ENCODE measurements at places on chromosomes 2 and 18. TPM values are rescaled to one million over a fixed set of nuclear protein-coding genes. Genes with fewer than 3 reads are reported as not detected.
A peak's percentile ranks its signal among the peaks of the same experiment; 100 is the strongest.

GRCh38 chr18:56748698-56749268 lies 97.6 kb downstream of the WDR7 start:
- DNase-seq, result peak; percentile 57

DNA sequence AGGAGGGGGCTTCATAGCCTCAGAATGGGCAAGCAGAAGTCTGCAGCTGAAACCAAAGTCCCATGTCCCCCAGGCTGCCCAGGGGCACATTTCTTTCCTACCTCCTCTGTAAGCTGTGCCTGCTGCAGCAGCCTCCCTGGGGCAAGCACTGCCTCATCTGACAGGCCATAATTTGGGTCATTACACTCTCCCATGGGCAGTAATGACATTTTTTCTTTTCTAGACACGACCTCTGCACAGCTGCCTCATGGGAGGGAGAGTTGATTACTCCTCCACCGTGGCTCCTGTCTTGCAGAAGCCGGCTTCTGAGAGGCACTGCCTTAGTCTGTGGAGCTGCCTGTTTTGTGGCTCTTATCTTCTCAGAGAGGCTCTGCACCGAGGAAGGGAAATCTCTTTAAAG lies 268.9 kb downstream of the TDRD15 start:
- no peak for DNase-seq

DNA sequence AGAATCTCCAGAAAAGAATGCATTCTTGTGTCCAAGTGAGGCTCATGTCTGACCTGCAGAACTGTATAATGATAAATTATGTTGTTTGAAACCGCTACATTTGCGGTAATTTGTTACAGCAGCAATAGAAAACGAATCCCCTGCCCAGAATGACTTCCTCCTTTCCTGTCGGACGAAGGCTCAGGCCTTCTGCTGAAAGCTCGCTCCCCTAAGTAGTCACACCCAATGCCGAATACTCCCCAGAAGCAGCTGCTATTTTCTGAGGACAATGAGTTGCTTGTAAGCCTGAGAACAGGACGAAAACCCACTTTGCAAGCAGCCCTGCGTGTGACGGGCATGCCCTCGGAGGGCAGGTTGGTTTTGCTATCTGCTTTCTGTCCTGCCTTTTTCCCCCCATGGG lies 27.7 kb upstream of the PTPN4 start:
- no peak for DNase-seq

GRCh38 chr2:159148901-159149300 lies 137.6 kb downstream of the WDSUB1 start:
- no peak for DNase-seq

- no peak for DNase-seq
These were observed 485.4 kb downstream of the TNS1 start for GRCh38 chr2:217517402-217517801.

The CDKL4 gene
- 3.5 TPM for total RNA-seq

DNA sequence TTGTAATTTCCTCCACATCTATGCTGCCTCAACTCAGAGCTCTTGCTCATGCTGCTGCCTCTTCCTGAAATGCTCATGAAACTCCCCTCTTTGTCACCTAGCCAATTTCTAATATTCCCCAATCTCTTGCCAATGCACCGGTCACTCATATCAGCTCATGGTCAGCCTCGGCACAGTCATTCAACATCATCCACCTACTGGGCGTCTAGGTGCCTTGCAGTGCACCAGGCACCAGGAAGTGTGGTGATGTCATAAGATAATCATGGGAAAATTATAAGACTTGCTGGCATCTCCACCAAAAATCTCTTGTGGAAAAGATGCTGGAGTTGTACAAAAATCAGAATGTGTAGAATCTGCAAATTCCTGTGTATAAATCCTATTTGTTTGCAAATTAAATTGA lies 52.6 kb upstream of the RAB27B start:
- peak; percentile 88 for DNase-seq

The CYRIA gene
- 1.8 TPM for total RNA-seq

DNA sequence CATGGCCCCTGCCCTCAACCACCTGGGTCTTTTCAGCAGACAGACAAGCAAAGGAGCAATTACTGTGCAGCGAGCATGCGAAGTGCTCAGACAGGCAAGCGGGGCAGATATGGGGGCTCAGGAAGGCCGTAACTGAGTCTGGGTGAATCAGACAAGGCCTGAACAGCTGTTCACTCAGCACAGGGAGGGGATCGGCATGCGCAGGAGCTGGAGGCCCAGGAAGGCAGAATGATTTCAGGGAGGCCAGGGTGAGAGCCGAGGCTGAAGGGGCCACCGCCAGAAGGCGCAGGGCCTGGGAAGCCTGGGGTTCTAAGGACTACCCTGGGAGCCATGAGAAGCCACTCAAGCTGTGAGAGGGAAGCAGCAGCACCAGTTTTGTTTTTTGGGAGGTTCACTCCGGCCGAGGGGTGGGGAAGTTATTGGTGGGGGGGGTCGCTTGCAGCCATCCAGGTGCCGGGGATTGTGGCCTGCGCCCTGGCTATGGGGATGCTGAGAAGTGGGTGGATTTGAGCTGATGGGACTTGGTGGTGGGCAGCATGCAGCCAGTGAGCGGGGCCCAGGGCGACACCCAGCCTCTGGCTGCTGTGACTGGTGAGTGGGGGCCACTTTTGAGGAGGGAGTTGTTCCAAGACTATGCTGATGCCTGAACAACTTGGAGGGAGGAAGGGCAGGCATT lies 132.2 kb downstream of the TSN start:
- DNase-seq, result no peak

The TNFRSF11A gene
- total RNA-seq, result under 0.01 TPM

DNA sequence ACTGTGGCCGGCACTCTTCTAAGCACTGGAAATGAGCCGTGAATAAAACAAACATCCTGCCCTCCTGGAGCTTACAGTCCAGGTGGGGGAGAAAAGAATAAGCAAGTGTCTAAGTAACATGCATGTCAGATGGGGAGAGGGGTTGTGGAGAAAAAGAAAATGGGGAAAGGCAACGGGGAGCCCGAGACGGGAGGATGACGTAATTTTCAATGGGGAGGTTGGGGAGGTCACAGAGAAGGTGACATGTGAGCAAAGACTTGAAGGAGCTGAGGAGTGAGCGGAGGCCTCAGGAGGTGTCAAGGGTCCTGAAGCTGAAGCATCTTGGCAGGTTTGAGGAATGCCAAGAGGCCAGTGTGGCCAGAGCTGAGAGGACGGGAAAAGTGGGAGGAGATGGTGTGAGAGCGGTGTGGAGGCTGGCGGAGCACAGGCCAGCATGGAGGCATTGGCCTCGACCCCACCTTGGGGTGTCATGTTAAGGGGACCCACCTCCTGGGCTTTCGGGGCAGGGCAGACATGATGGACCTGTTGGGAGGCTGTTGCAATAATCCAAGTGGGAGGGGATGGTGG lies 15.0 kb upstream of the NTSR2 start:
- no peak for DNase-seq

- peak; percentile 63 for DNase-seq
These were observed 38.1 kb downstream of the EMX1 start for GRCh38 chr2:72955228-72956049.

DNA sequence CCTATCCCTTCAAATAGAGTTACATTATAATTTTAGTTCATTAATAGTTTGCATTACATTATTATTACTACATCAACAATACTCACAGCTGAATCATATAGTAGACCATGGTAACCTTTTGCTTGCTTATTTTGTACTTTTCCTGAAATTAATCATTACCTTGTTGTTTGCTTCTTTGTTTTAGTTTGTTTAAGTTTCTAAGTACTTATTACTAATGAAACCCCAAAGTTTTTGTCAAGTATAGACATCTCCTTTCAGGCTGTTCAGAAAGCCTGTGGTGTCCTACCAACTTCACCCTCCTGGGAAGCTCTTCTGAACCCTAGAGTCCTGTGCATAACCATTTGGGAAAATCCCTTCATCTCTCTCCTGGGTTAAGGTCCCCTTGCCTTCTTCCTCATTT lies 43.5 kb upstream of the LAPTM4A start:
- DNase-seq, result no peak

- DNase-seq, result no peak
These were observed 449.5 kb upstream of the HNRNPA3 start for GRCh38 chr2:176763130-176763529.

- DNase-seq, result no peak
These were observed 29.4 kb downstream of the THADA start for GRCh38 chr2:43566461-43566729.

DNA sequence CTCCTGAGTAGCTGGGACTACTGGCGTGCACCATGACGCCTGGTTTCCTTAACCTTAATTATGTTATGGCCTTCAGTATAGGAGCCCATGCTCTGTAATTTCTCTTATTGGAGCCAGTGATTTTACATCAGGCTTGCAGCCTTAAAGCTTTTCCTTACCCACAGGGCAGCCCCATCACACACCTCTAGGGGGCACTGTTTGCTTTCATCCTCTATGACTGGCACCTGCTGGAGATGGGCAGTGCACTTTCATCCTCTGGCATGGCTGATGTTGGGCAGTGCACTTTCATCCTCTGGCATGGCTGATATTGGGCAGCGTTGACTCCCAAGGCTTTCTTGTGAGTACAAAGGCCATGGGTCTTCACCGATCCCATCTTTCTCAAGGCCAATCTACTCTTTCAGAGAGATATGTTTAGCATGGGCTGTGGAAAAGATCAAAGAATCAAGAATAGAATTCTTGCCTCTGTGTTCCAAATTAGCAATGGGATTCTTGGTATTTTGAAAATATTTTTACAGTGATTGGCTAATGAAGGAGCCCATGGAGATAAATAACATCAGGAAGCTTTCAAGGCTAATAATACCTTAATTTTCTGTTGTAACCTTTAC lies 80.7 kb upstream of the MEX3C start:
- DNase-seq, result no peak

GRCh38 chr2:232088771-232089170 lies 127.3 kb downstream of the DIS3L2 start:
- peak; percentile 23 for DNase-seq

DNA sequence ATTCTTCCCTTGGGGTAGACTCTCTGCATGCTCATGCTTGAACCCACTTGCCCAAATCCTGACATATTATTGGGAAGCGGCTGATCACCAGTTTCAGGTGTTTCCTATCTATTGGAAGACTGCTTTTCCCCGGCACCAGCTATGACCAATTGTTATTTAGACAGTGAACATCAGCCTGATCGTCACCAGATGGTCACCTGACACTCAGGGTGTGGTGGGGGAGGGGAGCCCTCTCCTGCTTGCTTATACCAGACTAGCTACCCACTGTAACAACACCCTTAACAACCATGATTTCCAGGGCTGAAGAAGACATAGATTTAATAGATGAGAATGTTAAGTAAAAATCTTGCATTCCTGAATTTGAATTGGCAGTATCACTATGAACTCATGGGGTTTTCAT lies 44.3 kb downstream of the RBM43 start:
- DNase-seq, result no peak

- DNase-seq, result no peak
These were observed 17.3 kb downstream of the TWIST2 start for GRCh38 chr2:238865015-238865719.

DNA sequence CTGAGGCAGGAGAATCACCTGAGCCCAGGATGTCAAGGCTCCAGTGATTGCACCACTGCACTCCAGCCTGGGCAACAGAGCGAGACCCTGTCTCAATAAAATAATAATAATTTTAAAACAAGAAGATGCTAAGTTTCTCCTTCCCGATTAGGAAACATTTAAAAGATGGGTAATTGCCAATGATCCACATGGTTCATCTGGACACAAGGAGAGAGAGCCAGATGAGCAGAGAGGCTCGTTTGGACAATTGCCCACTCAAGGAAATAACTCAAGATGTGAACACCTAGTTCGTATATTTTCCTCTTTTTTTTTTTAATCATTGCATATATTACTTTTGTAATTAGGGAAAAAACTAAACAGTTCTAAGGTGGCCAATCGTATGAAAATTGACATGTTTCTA lies 3.6 kb upstream of the ACTG2 start:
- no peak for DNase-seq

DNA sequence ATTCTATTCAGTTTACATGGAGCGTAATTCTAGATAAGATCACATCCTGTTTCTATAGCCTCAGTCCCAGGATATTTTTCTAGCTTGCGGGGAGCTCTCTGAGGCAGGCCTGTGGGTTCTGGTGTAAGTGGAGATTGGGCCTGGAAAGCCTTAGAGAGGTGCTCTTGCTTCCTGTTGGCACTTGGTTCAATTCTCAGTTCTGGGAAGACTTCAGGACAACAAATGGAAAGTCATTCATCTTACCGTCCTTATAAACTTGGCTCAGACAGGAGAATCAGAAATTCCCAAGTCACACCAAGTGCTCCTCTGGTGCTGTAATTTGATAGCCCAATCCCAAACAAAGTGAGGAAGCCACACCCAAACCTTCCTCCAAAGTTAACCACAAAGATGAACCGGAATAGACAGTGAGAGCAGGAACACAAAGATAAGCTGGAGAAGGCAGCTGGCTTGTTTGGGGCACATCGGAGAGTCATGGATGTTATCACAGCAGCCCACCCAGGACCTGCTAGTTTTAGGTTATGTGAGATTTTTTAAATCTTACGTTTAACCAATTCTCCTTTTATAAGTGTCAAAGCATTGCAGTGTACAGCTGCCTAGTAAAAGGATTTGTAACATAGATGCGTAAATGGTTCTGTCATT lies 144.3 kb upstream of the MAP3K20 start:
- no peak for DNase-seq

DNA sequence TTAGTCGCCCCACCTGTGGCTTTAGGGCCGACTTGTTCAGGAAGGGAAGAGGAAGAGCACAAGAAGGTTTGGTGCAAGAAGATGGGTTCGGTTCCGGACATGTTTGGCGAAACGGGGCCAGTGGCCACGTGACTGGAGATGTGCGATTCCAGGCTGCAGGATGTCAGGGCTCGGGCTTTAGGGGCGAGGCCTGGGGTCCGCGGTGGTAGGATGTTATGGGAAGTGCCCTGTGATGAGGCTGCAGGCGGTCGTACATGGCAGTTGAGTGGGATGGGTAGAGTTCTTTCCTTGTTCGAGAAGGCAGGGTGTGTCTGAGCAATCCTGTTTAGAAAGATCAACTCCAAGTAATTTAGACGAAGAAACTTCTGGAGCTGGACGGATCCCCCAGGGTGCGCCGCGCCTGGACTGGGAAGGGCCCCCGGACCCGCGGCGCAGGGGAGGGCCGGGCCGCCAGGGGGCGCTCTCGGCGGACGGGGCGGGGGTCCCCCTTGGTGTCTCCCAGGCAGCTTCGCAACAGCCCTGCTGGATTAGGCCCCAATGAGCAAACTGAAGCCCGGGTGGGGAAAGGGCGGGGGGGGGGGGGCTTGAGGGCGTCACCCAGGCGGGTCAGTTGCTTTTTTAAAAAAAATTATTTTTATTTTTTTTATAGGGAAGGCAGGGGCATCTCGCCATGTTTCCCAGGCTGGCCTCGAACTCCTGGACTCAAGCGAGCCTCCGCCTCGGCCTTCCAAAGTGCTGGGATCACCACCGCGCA lies 17.2 kb upstream of the SDC1 start:
- peak; percentile 81 for DNase-seq

The RRM2 gene
- 7.4 TPM for total RNA-seq

All from osteoblast (primary cell).